Activated CD4-positive, alpha-beta memory T cell treated with anti-CD3 and anti-CD28 coated beads, Interleukin-2, amount 10 ng/mL, durations not matched to agents 7 days and 5 days (primary cell): ENCODE measurements at places on chromosomes 5 and 9.
A peak's percentile ranks its signal among the peaks of the same experiment; 100 is the strongest.

- peaks cover 53% of the 10 kb centered on the region for H3K4me1 ChIP-seq
- peak overlapping the region; percentile 85 for H3K27ac ChIP-seq
- H3K27me3 ChIP-seq = no peaks in the 10 kb centered on the region
- H3K4me3 ChIP-seq = peak overlapping the region; percentile 36
These were observed 13.3 kb downstream of the SLC25A46 start for GRCh38 chr5:110751902-110752762.

DNA sequence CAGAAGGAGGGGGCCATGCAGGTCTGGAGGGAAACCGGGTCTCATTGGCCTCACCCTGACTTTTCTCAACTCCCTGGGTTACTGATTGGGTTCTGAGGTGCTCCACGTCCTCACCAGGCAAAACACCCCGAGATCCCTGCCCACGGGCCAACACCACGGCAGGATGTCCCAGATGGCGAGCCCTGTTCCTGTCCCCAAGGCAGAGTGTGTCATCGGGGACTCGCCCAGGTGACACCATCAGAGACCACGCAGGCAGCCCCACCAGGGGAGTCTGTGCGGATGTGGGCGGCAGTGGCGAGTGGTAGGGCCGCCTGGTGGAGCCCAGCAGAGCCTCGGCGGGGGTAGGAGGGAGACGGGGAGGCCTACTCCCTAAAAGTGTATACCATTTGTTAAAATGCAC, 59.0 kb upstream of the UBAC1 start:
- H3K27ac ChIP-seq = no peak overlapping the region
- DNase-seq = no peak
- H3K4me1 ChIP-seq = no peaks in the 10 kb centered on the region
- H3K27me3 ChIP-seq = no peaks in the 10 kb centered on the region

GRCh38 chr5:75640395-75640794, 29.1 kb downstream of the ANKDD1B start:
- peaks cover 5% of the 10 kb centered on the region for H3K27me3 ChIP-seq
- H3K27ac ChIP-seq = no peak overlapping the region
- H3K36me3 ChIP-seq = no peaks in the 10 kb centered on the region

GRCh38 chr5:82620957-82621600, 342.9 kb upstream of the RPS23 start:
- H3K27me3 ChIP-seq = no peaks in the 10 kb centered on the region
- no peaks in the 10 kb centered on the region for H3K36me3 ChIP-seq
- peaks cover 16% of the 10 kb centered on the region for H3K4me1 ChIP-seq
- H3K4me3 ChIP-seq = no peak overlapping the region
- peak; percentile 35 for DNase-seq
- peak overlapping the region; percentile 75 for H3K27ac ChIP-seq

DNA sequence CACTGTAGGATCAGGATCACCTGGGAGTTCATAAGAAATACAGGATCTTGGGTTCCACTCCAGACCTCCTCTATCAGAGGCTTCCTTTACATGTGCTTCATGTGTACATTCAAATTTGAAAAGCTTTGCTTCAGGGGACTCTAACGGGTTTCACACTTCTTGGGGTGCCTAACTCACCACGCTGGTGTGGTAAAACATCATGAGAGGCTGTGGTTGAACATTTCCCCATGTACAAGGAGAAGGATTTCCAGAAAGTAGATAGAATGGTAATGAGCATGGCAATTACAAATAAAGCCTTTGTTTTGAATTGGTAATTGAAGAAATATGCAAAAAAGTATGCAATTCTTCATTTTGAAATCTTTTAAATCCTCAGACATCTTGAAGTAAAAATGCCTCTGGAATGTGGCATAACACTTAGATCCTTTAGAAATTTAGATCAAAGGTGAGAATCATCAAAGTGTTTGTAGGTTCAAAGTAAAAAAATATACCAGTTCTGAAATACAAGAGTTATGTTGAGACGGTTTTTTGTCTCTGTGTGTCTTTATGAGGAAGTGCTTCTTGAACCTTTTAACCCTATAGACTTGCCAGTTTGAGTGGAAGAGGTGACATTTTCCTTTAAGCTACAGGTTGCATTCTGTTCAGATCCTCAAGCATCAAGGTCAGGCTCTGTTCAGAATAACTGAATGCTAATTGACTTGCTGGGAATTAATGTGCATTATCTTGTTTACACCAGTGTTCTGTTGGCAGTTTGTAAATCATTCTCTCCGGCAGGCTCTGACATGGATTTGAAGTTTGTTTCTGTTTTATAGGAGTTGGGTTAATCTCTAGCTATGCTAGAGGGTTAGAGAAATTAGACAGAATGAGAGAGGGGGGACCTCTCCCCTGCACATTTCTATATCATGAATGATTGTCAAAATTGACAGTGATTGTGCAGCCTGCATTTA, 415.3 kb downstream of the MAN2A1 start:
- no peak for DNase-seq
- no peaks in the 10 kb centered on the region for H3K27me3 ChIP-seq
- H3K36me3 ChIP-seq = no peaks in the 10 kb centered on the region
- no peak overlapping the region for H3K4me3 ChIP-seq

DNA sequence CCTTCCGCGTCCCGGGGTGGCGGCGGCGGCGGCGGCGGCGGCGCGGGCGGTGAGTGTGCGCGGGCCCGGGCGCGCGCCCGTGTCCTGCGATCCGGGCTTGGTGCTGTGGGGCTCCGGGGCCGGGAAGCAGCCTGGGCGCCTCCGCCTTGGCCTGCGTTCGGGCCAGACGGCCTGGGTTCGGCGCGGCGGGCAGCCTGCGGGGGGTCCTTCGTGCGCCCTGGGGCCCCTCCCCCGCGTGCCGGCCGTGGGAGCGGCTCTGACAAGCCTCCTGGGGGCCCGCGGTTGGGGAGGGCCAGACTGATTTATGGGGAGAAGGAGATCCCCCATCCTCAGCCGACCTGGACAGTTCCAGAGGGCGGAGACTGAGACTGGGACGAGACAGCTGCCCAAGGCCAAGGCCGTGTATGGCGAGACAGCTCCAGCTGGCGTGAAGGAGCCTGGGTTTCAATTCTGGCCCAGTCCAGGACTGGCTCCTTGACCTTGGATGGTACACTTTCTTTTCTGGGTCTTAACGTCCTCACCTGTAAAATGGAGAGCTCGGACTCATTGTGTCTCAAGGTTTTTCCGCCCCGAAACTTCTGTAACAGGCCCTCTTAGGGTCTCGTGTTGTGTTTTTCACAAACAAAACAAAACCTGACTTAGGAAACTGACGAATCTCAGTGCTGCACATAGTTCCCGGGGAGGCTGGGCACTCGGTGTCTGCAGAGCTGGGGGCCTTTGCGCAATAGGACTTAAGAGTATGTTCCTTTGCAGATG, 603 bp downstream of the TMEM268 start:
- H3K27ac ChIP-seq = peak overlapping the region; percentile 76
- H3K27me3 ChIP-seq = no peaks in the 10 kb centered on the region

DNA sequence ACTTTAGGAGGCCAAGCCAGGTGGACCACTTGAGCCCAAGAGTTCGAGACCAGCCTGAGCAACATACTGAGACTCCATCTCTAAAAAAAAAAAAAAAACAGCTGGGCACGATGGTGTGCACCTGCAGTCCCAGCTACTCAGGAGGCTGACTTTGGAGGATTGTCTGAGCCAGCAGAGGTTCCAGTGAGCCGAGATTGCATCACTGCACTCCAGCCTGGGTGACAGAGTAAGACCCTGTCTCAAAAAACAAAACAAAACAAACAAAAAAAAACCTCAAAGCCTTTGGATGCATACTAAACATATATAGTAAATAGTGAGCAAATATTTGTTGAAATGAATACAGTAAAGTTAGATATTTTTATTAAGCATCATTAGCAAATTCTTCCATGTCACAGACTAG, 5.3 kb downstream of the SLC35D2 start:
- no peak for DNase-seq
- H3K36me3 ChIP-seq = peaks cover 15% of the 10 kb centered on the region
- H3K4me3 ChIP-seq = no peak overlapping the region
- no peak overlapping the region for H3K27ac ChIP-seq
- no peaks in the 10 kb centered on the region for H3K27me3 ChIP-seq
- H3K4me1 ChIP-seq = peaks cover 22% of the 10 kb centered on the region
